Sigmoid colon (tissue), 7 donors: ENCODE measurements at places on chromosomes 7 and 10.

- H3K27me3 ChIP-seq: no peaks in the 10 kb centered on the region
- H3K27ac ChIP-seq: no peak overlapping the region
- no peaks in the 10 kb centered on the region for H3K36me3 ChIP-seq
- no peak for DNase-seq
Observed at GRCh38 chr10:15379078-15379477, 8.0 kb upstream of the FAM171A1 start.

DNA sequence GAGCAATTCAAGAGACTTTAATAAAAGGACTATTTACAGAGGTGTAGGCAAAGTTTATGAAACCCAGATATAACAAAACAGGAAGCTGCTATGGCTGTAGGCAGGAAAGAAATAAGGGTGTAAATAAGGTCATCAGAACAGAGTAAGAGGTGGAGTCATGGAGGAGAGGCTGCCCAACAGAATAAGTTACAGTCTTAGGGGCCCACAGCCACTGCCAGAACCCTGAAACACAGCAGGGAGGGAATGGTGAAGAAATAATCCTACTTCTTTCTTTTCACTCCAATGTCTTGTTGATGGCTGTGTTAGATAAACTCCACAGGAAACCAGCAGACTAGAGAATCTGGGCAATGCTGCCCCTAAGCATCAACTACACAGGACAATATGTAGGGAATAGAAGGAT, 155.8 kb upstream of the TAC1 start:
- no peak overlapping the region for H3K4me3 ChIP-seq
- H3K27ac ChIP-seq: no peak overlapping the region
- no peak for DNase-seq
- no peaks in the 10 kb centered on the region for H3K36me3 ChIP-seq

GRCh38 chr7:44595934-44596635, 10.3 kb upstream of the OGDH start:
- H3K27ac ChIP-seq: no peak overlapping the region
- no peak overlapping the region for H3K4me3 ChIP-seq
- no peak for DNase-seq
- H3K27me3 ChIP-seq: no peaks in the 10 kb centered on the region
- no peaks in the 10 kb centered on the region for H3K36me3 ChIP-seq

DNA sequence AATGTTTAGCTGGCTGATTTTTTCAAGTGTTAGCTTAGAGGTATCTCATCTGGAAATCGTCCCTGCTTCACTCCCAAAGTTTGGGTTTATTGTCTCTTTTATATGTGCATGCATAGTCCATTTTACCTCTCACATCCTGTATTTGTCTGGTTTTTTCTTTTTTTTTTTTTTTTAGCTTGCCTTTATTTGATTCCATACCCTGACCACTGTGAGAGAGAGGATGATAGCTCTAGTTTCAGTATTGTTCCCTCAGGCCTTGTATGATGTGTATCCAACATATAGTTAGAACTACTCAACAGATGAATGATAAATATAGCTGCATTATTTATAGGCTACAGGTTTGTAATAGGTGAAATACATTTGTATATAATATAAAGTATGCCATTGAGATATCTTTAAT, 29.9 kb downstream of the PCGF5 start:
- H3K27ac ChIP-seq: no peak overlapping the region
- no peaks in the 10 kb centered on the region for H3K4me1 ChIP-seq
- H3K27me3 ChIP-seq: no peaks in the 10 kb centered on the region
- H3K4me3 ChIP-seq: no peak overlapping the region

GRCh38 chr7:156043416-156044178, 231.3 kb upstream of the SHH start:
- no peak for DNase-seq
- no peak overlapping the region for H3K4me3 ChIP-seq
- no peaks in the 10 kb centered on the region for H3K27me3 ChIP-seq

DNA sequence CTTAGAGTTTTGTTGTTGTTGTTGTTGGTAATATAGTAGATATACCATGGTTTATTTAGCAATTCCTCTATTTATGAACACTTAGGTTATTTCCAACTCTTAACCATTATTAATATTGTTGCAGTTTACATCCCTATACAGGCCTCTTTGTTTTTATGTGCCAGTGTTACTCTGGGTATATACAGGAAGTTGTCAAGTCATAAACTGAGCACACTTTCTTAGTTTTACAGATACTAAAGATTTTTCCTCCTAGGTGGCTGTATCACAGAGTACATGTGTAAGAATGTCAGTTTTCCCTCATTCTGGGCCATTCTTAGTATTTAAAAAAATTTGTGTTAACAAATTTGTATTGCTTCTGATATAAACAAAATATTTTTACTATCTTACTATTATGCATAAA, 128.4 kb downstream of the ARL4A start:
- H3K27ac ChIP-seq: no peak overlapping the region
- no peak overlapping the region for H3K4me3 ChIP-seq
- no peaks in the 10 kb centered on the region for H3K4me1 ChIP-seq
- no peaks in the 10 kb centered on the region for H3K27me3 ChIP-seq
- H3K36me3 ChIP-seq: no peaks in the 10 kb centered on the region

DNA sequence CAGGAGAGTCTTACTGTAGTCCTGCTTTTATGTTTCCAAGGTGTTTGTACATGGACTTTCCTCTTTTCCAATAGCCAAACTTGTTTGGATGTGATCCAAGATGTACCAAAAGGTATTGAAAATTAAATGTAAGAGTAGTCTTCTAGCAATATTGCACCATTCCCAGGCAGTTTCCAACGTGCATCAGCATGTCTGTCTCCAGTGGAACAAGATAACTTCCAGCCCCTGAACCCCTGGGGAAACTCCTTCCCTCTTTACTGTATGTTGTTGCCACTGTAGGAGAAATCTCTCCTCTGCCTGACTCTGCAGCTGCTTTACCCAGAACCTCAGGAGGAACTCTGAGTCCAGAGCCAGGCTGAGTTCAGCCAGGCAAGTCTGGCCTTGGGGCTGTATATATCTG, 18.5 kb downstream of the ARMC10 start:
- H3K36me3 ChIP-seq: peaks cover 4% of the 10 kb centered on the region
- no peak overlapping the region for H3K27ac ChIP-seq
- no peaks in the 10 kb centered on the region for H3K4me1 ChIP-seq
- DNase-seq: no peak

DNA sequence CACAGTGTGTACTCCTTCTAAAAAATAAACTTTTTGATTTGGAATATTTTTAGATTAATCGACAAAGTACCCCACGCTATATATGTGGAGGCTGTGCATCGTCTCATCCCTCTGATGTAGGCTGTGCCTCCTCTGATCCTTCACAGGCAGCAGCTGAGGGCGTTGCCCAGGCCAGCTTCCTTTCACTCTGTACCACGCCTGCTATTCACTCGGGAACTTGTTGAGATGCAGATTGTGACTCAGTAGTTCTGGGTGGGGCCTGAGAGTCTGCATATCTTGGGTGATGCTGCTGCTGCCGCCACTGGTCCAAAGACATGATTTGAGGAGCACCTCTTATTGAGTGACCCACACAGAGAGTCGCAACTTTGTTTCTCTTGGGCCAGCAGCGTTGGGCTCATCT, 7.9 kb upstream of the C10orf120 start:
- no peaks in the 10 kb centered on the region for H3K4me1 ChIP-seq
- no peak overlapping the region for H3K4me3 ChIP-seq
- no peak for DNase-seq
- H3K27ac ChIP-seq: no peak overlapping the region
- no peaks in the 10 kb centered on the region for H3K36me3 ChIP-seq

GRCh38 chr7:157703131-157703530, 366.3 kb downstream of the DNAJB6 start:
- peak; percentile 40 for DNase-seq
- H3K27ac ChIP-seq: no peak overlapping the region
- H3K36me3 ChIP-seq: no peaks in the 10 kb centered on the region
- H3K4me1 ChIP-seq: no peaks in the 10 kb centered on the region
- H3K27me3 ChIP-seq: peaks cover 62% of the 10 kb centered on the region

- no peak overlapping the region for H3K27ac ChIP-seq
- H3K36me3 ChIP-seq: no peaks in the 10 kb centered on the region
- DNase-seq: no peak
Observed at GRCh38 chr10:109924967-109925620, 1.8 kb upstream of the XPNPEP1 start.
